Ureter (tissue), 1 donor: ENCODE measurements at places on chromosomes 2 and 18. TPM values are rescaled to one million over a fixed set of nuclear protein-coding genes. Genes with fewer than 3 reads are reported as not detected.

Gene APCDD1
- total RNA-seq: 98.4 TPM

Gene FHOD3
- total RNA-seq: 25.7 TPM

Gene CASP10
- 16.6 TPM for total RNA-seq

Gene ANKRD62
- not detected for total RNA-seq

GRCh38 chr2:116132833-116133232 lies 1681.7 kb upstream of the DDX18 start:
- no peak for DNase-seq

- peak; percentile 49 for DNase-seq
These were observed 85.3 kb upstream of the EFEMP1 start for GRCh38 chr2:56008661-56009431.

GRCh38 chr2:235051436-235052260 lies 99.8 kb downstream of the SH3BP4 start:
- DNase-seq: no peak

GRCh38 chr2:170206805-170207407 lies 29.0 kb downstream of the MYO3B start:
- DNase-seq: no peak

DNA sequence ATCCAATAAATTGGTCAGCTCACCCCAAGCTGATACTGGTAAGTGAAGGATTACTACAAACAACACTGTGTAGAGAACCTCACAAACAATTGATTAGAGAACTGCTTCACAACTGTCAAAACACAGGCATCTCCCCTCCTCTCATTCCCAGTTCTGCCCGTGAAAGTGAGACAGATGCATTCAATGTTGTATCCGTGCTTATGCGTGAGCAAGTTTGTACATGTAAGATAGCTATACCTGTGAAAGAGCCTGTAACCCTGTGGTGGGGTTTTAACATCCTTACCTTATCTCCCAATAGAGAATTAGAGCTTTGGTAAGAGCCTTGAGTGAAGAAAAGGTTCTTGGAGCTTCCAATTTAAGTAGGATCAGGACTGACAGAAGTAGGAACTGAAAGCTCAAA lies 9.1 kb downstream of the MARCHF4 start:
- DNase-seq: no peak

DNA sequence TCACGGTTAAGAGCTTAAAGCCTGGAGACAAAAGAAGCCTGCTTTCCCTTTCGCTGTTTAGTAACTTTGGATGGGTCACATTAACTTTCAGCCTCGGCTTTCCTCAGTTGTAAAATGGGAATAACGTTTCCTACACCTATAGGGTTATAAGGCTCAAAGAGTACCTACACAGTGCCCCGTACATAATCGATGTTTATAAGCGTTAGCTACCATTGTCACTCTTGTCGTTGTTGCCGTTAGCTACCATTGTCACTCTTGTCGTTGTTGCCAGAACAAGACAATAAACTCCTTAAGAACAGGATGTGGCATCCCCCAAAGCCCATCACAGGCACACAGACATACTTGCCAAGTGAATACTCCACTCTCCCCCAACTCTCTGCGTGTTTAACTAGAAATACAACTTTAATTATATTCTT lies 901 bp upstream of the MFSD6 start:
- no peak for DNase-seq
